ENCODE measurements at places on chromosomes 5 and 9. TPM values are rescaled to one million over a fixed set of nuclear protein-coding genes. Genes with fewer than 3 reads are reported as not detected.

Gene SHC3
- 0.18 TPM for total RNA-seq

Gene PCDHB16
- total RNA-seq = not detected

Gene AIF1L
- 0.51 TPM for total RNA-seq

- no peaks in the 10 kb centered on the region for H3K36me3 ChIP-seq
- H3K27ac ChIP-seq = no peak overlapping the region
- DNase-seq = no peak
- no peak overlapping the region for H3K4me3 ChIP-seq
Measured at GRCh38 chr5:178649580-178649979, 22.7 kb upstream of the CLK4 start.

GRCh38 chr9:82115900-82116299, 127.3 kb downstream of the SPATA31D1 start:
- no peaks in the 10 kb centered on the region for H3K4me1 ChIP-seq
- no peak for DNase-seq
- no peaks in the 10 kb centered on the region for H3K27me3 ChIP-seq
- no peaks in the 10 kb centered on the region for H3K36me3 ChIP-seq
- no peak overlapping the region for H3K4me3 ChIP-seq
- H3K27ac ChIP-seq = no peak overlapping the region

Gene RFESD
- total RNA-seq = 5.6 TPM

DNA sequence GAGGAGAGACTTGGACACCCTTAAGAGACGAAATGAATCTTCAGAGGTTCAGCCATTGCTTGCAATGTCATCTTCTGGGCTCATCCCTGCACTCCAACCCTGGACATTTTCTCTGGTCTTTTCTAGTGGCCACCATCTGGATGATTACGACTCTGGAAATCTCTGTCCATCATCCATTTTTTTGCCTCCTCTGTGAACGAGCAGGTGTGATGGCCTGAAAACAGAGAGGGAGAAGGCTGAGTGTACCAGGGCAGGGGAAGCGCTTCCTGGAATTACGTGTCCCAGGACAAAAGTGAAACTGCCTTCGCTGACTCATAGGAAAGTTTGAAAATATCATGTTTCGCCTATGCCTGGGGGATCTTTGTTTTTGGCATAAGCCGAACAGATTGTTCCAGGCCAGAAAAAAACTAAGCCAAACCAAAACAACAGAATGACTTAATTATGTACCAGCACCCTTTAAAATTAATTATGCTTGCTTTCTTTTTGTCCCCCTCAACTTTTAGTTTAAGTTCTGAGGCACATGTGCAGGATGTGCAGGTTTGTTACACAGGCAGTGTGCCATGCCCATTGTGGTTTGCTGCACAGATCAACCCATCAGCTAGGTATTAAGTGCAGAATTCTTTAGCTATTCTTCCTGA, 31.9 kb downstream of the ANKRD33B start:
- H3K27me3 ChIP-seq = no peaks in the 10 kb centered on the region
- no peak for DNase-seq
- no peaks in the 10 kb centered on the region for H3K36me3 ChIP-seq
- no peak overlapping the region for H3K27ac ChIP-seq
- no peaks in the 10 kb centered on the region for H3K4me1 ChIP-seq

DNA sequence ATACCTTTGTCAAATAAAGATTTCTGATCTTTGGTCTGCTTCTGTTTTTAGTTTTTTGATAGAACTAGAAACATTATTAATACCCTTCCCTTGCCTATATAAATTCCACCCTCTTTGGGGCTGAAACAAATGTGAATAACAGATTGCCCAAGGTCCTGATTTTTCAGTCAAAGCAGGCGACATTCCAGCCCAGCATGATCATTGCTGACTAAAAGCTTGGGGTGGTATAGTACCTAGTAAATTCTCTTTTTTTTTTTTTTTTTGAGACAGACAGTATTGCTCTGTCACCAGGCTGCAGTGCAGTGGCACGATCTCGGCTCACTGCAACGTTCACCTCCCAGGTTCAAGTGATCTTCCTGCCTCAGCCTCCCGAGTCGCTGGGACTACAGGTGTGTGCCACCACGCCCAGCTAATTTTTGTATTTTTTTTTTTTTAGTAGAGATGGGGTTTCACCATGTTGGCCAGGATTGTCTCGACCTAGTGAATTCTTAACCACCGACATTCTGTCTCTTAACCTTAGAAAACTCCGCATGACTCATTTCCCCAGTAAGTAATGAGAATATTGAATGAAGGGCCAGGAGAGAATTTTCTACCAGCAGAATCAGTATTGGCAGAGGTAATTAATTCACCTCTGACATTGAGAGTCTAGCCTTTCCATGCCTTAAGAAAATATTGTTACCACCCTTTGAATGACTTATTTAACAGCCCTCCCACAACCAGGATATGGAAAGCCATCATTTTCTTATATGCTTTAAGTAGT, 226.4 kb downstream of the GNA14 start:
- no peak overlapping the region for H3K4me3 ChIP-seq
- no peaks in the 10 kb centered on the region for H3K27me3 ChIP-seq
- DNase-seq = no peak
- H3K27ac ChIP-seq = no peak overlapping the region
- H3K4me1 ChIP-seq = no peaks in the 10 kb centered on the region
- H3K36me3 ChIP-seq = no peaks in the 10 kb centered on the region

DNA sequence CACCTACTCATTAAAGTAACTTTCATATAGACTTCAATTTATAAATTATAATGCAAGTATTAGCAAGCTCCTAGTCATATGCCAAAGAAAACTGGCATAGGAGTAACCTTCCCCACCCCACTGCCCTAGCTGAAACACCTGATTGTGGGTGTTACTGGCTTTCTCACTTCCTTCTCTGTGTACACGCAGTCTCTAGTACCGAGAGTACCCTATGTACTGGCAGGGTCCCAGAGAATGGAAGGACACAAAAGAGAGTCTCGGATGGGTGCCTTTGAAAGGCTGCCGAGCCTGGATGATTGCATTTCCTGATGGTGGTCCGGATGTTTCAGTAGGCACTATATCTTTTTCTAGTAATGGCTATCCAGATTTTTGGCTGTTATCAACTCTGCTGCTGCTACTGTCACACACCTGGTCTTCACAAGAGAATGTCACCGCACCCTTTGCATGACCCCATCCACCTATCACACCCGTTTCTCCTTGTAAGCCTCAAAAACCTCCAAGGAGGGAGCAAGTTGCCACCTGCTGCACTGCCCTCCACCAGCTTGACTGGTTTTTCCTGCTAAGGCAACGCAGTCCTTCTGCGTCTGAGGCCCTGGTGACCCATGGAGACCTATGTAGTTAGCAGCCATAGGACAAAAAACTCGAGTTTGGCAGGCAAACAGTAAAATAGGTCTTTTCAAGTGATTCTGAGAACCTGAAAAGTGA, 53.8 kb upstream of the CLINT1 start:
- H3K36me3 ChIP-seq = no peaks in the 10 kb centered on the region
- H3K4me3 ChIP-seq = no peak overlapping the region
- no peak for DNase-seq
- no peak overlapping the region for H3K27ac ChIP-seq
- no peaks in the 10 kb centered on the region for H3K4me1 ChIP-seq

DNA sequence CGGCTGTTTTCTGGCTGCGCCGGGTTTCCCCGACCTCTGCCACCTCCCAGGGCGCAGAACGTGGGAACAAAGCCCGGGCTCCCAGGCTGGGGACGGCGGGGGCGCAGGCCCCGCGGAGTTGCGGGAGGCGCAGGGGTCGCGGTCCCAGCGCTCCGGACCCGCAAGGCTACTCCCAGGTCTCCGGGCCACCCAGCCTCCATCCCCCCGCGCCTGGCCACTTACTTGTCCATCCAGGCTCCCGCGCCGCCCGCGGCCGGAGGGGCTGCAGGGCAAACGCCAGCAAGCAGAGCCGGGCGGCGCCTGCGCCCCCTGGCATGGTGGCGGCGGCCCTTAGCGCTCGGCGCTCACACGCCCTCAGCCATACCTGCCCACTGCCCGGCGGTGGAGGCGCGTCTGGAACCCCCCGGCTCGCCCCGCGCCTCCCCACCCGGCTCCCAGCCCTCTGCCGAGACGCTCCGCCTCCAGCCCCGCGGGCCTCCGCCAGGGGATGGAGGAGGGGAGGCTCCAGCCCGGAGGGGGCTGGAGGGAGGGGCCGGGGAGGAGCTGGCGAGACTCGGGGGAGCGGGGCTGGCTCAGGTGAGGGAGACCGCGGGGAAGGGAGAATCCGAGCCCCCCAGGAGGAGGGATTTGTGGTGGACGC, at the start of gene ADAM19:
ADAM19 (minus strand) TSS at position 395 of the 640 bp plus-strand sequence; CDS start at position 316, 79 bp downstream.
- peak within 1 kb of the TSS; percentile 21 for H3K27ac ChIP-seq
- H3K36me3 ChIP-seq = no peaks in the 10 kb centered on the region
- H3K4me1 ChIP-seq = peaks cover 37% of the 10 kb centered on the region
- H3K4me3 ChIP-seq = peak within 1 kb of the TSS; percentile 64
- no peaks in the 10 kb centered on the region for H3K27me3 ChIP-seq
- peak; percentile 15 for DNase-seq

- no peaks in the 10 kb centered on the region for H3K4me1 ChIP-seq
- DNase-seq = no peak
- H3K36me3 ChIP-seq = no peaks in the 10 kb centered on the region
- no peaks in the 10 kb centered on the region for H3K27me3 ChIP-seq
- H3K4me3 ChIP-seq = no peak overlapping the region
Measured at GRCh38 chr9:29796291-29796952, 2223.1 kb upstream of the C9orf72 start.

DNA sequence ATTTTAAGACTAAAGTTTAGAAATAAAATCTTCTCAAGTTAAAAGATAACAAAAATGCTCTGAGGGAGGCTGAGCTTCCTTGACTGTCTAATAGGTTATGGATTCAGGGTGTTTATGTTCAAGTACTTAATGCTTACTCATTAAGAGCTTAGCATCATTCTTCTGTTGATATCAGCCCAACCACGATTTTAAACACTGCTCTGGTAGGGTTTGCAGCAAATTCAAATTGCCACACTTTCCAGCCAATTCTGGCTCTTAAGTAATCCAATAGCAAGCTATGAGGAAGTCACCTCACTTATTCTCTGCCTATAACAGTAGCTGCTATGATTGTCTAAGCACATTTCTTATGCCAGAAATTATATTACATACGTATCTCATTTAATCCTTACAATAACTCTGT, 191.0 kb upstream of the KIF2A start:
- H3K27ac ChIP-seq = no peak overlapping the region
- no peak overlapping the region for H3K4me3 ChIP-seq
- no peaks in the 10 kb centered on the region for H3K36me3 ChIP-seq
- no peak for DNase-seq

Gene HBEGF
- total RNA-seq = 0.77 TPM

Gene TTC39B
- 45.3 TPM for total RNA-seq

DNA sequence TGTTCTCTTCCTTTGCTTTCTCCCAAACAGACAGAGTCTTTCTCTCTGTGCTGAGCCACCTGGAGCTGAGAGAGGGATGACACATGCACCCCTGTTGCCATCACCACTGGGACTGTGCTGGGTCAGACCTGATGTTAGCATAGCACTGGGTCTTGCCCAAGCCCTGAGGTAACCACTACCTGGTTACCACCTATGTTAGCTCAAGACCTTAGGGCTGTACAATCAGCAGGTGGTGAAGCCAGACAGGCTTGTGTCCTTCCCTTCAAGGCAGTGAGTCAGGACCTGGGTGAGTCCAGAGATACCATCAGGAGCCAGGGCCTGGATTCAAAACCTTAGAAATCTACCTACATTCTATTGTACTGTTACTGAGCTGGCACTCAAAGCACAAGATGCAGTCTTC, 32.1 kb downstream of the FST start:
- no peaks in the 10 kb centered on the region for H3K36me3 ChIP-seq
- no peaks in the 10 kb centered on the region for H3K27me3 ChIP-seq
- H3K4me3 ChIP-seq = no peak overlapping the region
- no peak overlapping the region for H3K27ac ChIP-seq

Gene CDKN2B
- total RNA-seq = 0.56 TPM

Gene FOXI1
- not detected for total RNA-seq

Gene PCDHB6
- total RNA-seq = not detected

DNA sequence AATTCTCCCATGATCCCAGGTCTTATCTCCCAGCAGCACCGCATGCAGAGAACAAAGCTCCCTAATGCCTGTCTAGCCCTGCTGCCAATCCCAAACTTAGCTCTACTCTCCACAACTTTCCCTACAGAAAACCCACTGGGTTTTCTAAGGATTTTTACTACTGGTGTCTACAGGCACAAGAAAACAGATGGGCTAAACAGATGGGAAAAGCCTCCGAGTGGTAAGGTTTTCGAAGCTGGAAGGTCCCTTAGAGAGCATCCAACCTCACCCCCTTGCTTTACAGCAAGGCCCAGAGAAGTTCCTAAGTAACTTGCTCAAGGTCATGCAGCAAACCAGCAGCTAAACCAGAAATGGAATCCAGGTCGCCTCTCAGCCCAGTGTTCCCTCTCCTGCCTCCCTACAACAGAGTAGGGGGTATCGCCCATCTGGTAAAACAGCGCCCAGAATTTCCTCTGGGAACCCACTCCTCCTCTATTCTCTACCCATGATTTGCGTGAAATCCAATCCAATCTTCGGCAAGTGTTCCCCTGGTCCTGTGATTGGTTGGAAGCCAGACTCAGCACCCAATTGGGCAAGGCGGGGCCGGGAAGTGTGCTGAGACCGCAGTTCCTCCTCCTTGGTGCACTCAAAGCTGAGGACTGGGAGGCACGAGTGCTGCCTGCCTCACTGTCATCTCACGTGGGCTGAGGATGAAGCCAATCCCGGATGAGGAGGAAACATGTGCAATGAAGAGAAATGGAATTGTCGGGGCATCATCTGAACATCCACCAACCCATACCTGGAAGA, 20.8 kb downstream of the CPLX2 start:
- H3K4me1 ChIP-seq = peaks cover 25% of the 10 kb centered on the region
- DNase-seq = no peak

DNA sequence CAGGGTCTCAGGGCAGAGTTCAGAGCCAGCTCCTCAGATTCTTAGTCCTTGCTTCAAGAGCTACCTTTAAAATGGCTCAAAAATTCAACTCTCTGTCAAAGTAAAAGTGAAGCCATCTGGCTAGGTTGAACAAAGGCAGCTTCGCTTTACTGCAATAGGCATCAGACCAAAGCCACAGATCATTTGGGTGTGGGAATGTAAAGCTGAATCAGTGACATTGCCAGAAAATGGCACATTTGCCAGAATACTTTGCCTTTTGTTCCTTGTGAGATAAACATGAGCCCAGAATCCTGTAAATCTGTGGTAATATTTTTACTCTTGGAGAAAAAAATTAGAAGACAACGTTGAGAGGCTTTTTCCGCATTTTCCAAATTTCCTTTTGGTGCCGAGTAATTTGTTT, 210.5 kb downstream of the PALM2AKAP2 start:
- DNase-seq = no peak
- H3K4me3 ChIP-seq = no peak overlapping the region
- no peaks in the 10 kb centered on the region for H3K36me3 ChIP-seq
- no peaks in the 10 kb centered on the region for H3K4me1 ChIP-seq
- H3K27ac ChIP-seq = no peak overlapping the region

Gene KLHL9
- 27.7 TPM for total RNA-seq

DNA sequence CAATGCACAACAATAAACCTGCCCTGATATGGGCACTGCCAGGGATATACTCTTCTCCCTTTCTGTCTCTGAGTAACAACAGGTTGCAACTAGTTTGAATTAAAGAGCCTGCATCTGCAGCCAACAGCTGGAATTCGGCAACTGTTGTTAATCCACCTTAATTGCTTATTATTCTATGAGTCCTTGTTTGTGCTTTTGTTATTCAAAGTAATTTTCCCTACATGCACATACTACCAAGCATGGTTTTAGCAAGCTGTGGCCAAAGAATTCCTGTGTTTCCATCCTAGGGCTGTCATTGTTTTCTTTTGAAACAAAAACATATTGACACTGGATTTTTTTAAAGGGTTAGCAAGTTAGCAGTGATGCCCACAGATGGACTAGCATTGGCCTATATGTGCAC, 171.5 kb downstream of the EFNA5 start:
- peaks cover 2% of the 10 kb centered on the region for H3K4me1 ChIP-seq
- DNase-seq = no peak
- no peaks in the 10 kb centered on the region for H3K27me3 ChIP-seq
